GM10248 (cell line): ENCODE measurements at places on chromosomes 1 and 21.

- DNase-seq = no peak
Measured at GRCh38 chr1:24609949-24610517, 33.1 kb upstream of the SRRM1 start.

DNA sequence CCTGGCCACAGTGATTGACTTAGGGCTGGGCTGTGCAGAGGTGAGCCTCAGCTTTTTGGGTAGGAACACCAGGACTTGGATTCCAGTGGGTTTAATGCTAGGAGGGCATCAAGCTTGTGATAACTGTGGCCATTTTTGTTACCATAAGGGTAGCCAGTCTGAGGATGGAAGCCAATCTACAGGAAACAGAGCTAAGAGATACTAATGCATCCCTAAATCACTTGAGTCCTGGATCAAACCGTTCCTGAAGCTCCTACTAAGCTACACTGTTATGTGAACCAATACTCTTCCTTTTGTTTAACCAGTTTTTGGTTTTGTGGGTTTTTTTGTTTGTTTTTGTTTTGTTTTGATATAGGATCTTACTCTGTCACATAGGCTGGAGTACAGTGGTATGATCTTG lies 12.2 kb downstream of the KIAA2013 start:
- DNase-seq = no peak

DNA sequence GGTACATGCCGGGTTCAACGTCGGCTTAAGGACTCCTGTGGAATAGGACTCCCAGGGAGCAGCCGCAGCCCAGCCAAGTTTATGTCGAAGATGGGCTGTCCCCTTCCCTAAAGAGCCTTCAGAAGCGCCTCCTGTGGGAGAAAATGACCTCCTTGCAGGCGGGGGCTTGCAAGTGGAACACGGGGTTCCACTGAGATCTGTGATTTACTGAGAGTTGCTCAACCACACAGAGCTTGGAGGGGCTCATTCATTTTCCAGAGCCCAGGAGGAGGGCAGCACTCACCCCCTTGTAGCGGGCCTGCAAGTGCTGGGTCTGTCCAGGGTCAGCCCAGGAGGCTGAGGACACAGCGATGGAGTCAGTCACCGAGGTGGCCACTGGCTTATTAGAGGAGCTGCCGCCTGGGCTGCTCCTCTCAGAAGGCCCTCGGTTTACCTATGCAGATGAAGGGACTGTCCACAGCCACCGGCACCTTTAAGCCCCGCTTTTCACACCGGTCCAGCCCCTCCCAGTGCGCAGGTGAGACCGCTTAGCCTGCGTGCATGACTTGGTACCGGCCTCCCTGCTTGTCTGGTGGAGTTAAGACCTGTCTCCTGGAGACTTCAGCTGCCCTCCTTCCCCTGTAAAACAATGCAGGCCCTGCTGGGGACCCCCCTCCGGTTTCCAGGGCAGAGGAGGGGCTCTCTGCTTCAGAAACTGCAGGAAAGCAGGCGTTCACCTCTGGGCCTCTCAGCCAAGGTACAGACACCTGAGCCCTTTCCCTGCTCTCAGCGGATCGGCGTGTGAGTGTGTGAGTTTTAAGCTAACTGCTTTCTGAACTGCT lies 57.5 kb downstream of the ATP5PO start:
- no peak for DNase-seq

DNA sequence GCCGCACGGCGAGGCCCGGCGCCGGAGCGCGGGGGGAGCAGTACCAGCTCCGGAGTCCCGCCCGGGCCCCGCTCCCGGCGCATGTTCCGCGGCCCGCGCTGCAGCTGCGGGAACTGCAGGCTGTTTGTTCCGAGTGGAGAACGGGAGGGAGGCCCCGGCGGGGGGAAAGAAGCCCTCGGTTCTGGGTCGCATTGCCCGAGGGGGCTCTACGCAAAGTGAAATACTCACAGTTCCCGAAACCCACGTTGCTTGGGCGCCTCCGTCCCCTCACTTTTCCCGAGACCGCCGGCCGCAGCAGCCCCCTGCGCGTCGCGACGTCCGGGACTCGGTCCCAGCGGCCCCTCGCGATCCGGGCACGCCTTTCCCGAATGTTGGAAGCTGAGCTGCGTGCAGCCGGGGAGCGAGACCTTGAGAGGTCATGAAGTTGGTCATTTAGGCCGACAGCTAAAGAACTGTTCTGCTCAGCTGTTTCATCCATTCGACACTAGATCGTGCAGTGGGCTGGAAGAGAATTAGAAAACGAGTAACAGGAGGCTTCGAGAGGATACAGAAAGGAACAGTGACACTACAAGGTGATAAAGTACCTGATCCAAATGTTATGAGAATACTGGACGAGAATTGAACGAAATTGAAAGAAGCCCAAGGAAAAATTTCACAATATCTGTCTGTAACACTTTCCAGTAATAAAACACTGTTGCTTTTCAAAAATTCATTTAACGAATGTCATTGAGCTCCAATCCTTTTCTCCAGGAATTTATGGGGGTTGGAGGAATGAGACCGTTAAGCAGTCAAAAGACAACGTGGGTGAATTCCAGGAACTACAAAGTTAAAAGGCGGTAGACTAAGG lies 657 bp upstream of the LIN9 start:
- DNase-seq = peak; percentile 20

GRCh38 chr1:114390960-114391359 lies 120.0 kb downstream of the TRIM33 start:
- no peak for DNase-seq

GRCh38 chr1:203304391-203304918 lies 864 bp upstream of the BTG2 start:
- DNase-seq = no peak

DNA sequence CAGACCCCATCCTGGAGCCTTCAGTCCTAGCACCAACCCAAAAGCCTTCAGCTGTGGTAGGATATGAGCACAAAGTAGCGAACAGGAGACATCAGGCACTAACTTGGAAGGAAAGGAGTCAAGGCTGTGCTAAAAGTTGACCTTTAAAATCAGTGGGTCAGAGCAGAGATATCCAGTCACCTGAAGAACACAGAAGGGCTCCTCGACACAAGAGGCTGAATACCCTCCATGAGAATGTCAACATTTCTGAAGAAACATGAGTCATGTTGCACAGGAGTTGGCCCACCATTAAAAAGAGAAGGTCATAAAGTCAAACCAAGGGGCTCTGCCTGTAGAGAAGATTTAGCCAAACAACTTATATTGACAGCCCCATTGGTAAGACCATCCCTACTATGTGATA lies 172.5 kb downstream of the PLPP3 start:
- DNase-seq = no peak

DNA sequence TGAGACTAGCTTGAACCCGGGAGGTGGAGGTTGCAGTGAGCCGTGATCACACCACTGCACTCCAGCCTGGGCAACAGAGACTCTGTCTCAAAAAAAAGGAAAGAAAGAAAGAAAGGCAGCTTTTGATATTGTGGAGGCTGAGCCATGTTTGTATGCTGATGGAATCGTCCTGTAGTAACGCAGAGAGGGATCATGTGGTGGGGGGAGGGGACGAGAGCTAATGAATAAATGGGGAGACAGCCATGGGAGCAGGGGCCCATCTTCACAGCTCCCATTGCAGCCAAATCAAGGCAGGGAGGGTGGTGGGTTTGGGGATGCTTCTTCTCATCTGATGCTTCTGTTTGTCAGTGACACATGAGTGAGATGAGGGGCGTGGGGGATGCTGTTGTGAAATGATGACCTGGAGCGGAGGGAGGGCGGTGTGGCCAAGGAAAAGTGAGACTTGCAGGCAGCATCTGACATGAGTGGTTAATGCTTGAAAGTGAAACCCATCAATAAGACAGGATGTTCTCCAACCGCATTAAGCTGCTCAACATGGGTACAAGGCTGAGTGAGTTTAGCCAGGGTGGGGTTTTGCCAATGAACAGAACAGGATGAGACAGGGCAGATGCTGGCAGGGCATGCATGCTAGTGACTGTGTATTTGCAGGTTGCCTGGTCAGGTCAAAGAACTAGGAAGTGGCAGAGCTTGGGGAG lies 16.7 kb downstream of the SPATA21 start:
- DNase-seq = peak; percentile 59

GRCh38 chr1:60367532-60367931 lies 294.0 kb upstream of the C1orf87 start:
- DNase-seq = no peak

DNA sequence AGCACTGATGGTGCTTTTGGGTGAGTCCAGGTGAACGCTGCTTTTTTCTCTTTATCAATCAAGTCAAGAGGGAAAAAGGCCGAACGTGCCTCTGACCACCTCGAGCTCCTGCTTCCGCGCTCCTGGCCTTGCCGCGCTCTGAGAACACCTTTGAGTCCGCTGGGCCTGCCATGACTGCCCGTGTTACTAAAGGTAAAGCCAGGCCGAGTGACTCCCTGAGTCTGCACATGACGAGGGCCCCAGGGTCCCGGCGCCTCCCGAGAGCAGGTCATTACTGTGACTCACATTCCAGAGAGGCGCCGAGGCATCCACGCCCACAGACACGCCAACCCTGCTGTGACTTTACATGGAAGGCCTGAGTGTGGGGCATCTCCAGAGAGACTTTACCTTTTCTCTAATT lies 11.1 kb downstream of the POFUT2 start:
- DNase-seq = no peak

GRCh38 chr1:160308451-160309184 lies 23.7 kb upstream of the PEX19 start:
- no peak for DNase-seq
